Non-pigmented ciliary epithelial cell (primary cell): ENCODE measurements at places on chromosomes 16 and 17.

DNA sequence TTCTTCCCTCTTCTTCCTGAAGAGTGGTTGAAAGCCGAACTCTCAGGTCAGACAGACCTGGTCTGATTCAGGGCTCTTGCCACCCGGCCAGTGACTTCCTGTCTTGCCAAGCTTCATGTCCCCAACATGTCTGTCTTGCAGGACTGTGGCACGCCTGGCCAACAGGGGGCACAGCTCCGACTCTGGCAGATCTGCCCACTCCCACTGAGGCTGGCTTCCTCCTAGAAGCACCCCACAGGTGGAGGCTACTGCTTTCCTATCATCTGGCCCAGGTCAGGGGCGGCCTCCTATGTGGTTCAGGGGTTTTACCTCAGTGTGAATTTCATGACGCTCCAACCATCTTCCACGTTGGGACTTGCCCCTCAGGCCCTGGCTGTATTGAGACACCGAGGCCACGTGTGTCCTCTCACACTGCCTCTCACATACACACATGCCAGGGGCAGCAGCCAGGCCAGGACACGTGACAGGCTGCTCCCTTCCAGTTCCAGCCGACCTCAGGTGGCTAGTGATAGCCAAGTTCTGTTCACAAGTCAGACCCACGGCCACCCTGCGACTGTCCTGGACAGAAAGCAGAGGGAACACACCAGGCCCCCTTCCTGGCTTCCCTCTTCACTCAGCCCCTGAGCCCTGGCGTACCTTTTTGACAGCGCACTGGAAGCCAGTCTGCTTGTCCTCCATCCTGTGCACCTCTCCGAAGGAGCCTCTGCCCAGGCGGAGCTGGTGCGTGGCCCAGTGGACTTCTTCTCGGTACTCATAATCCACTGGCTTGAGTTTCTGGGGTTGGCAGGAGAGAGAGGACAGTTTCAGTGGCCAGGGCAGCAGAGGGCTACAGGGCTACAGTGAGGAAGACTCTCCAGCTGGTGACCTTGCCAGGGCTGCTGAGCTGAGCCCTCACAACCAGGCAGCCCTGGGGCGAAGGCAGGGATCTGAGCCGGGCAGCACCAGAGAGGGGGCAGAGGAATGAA lies 22.6 kb upstream of the SPATA32 start:
- DNase-seq: no peak

DNA sequence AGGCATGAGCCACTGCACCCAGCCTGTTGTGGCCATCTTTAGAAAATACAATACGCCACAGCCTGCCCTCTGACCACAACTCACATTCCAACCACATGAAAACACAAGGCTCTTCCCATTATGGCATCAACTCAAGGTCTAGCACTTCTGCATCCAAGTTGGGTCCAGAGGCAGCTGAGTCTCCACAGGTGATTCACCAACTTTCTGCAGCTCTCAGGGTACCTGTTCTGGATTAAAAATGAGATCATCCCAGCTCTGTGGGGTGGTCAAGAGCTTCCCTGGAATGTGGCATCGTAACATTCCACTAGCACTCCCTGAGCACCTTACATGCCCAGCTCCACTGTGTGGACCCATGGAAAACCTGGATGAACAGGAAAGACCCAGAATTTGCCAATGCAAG lies 9.9 kb upstream of the GUCY2D start:
- DNase-seq: peak; percentile 24

DNA sequence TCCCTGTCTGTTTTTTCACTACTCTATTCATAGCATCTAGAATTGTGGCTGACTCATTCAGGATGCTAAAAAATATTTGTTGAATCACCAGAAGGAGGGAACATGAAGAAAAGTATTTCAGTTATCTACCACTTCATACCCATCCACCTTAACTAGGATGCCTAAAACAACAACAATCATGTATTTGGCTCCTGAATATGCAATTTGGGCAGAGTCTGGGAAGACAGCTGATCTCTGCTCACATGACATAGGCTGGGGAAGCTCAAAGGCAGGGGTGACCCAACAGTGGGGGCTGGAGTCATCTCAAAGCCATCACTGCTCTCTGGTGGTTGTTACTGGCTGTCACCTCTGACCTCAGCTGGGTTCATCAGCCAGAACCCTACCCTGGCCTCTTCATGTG lies 80.1 kb upstream of the RPL38 start:
- no peak for DNase-seq

GRCh38 chr17:43875476-43876147 lies 28.6 kb downstream of the CD300LG start:
- DNase-seq: no peak

GRCh38 chr17:10758062-10758461 lies 28.2 kb upstream of the TMEM220 start:
- DNase-seq: no peak

GRCh38 chr17:284676-285355 lies 67.8 kb downstream of the RPH3AL start:
- no peak for DNase-seq

GRCh38 chr17:80523956-80524712 lies 20.5 kb upstream of the RPTOR start:
- DNase-seq: no peak

- DNase-seq: no peak
These were observed 68.3 kb downstream of the KANSL1 start for GRCh38 chr17:46124695-46125592.

- DNase-seq: no peak
These were observed 3.5 kb downstream of the FOXJ1 start for GRCh38 chr17:76137351-76138233.

- no peak for DNase-seq
These were observed 16.5 kb downstream of the TBX2 start for GRCh38 chr17:61416211-61416539.

GRCh38 chr16:57778658-57779057 lies 23.6 kb downstream of the KIFC3 start:
- no peak for DNase-seq

DNA sequence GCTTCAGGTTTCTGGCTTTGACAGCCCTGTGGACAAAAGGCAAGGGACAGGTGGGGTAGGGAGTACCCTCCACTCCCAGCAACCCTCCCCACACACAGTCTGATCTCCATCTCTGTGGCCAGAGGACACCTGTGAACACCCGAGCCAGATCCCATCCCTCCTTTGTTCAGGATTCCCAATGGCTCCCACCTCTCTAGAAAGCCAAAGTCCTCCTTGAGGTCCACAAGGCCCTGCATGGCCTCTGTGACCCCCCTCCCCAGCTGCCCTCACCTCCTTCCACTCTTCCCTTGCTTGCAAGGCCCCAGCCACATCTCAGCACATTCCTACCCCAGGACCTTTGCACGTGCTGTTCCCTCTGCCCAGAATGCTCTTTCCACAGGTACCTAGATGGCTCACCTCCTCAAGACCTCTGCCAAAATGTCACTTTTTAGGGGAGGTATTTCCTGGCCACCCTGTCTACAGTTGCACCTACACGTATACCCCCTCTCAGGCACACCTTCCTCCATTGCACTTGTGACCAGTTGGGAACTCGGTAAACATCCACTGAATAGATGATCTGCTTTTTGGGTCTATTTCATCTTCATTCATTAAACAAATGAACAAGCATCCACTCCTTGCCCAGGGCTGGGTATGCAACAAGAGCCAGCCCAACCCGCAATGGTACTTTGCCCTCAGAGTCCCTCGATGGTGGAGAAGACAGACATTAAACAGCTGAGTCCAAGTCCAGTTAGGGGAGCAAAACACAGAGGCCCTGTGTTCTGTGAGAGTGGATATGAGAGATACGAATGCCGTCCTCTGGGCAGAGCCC lies 107.0 kb downstream of the CRLF3 start:
- DNase-seq: no peak

- DNase-seq: no peak
These were observed 137.1 kb downstream of the CYB561 start for GRCh38 chr17:63309021-63309420.

DNA sequence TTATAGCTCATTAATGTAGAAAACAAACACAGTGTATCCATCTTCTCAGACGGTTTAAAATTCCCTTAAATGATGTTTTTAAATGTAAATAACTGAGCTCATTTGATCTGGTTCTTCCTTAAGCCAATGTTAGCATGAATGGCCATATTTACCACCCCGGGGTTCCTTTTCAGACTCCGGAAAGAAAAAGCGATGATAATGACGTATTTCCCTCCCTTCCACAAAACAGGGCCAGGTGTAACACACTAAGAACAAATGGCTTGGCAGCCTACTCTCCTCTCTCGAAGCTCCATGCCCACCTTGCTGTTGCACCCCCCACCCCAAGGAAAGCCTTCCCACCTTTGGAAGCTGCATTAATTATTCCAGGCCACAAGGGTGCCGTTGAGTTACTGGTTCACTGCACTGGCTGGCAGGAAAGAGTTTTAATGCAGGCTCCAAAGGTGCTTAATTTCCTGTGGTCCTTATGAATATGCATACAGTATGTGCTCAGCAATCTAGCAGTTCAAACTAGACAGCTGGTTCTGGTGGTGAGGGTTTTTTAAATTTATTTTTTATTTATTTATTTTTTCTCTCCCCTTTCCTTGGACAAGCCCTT lies 378.9 kb downstream of the WWOX start:
- DNase-seq: no peak

DNA sequence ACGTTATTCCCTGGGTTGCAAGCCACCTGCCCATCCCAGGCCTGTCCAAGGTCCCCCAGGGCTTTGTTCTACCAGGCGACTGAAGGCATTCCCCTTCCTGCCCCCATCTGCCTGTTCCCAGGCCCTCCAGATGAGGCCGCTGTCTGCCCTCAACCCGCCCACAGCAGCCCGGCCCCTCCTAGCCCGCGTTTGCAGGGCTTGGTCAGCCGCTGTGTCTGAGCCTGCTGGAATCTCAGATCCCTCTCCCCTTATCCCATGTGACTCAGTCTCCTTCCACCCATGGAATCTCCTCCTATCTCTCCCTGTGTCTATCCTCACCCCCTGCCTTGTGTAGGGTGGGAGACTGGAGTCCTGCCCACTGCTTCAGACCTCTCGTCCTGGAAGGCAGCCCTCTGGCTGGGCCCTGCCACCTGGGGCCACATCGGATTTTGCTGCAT lies 186.0 kb upstream of the TNRC6C start:
- no peak for DNase-seq

GRCh38 chr16:74931445-74931844 lies 53.5 kb downstream of the WDR59 start:
- no peak for DNase-seq

DNA sequence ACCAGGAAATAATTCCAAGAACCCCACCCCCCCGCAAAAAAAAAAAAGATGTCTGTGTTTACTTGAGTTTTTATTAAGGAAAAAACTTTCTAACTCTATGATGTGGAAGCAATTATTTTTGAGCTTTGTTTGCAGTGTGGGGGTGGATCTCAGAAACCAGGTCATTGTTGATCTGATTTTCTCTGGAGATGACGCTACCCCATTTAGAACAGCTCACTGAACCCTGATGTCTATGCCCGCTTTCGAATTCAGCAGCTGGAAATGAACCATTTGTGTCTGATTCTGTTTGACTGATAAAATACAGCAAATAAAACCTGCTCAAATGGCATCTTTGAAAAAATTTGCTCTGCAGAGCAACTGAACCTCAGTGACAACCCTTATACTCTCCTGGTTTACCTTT lies 368.6 kb downstream of the GRIN2A start:
- DNase-seq: no peak

GRCh38 chr17:57939797-57940196 lies 15.4 kb downstream of the CUEDC1 start:
- no peak for DNase-seq

- DNase-seq: peak; percentile 60
These were observed 1.9 kb upstream of the CAPN15 start for GRCh38 chr16:525520-526180.

GRCh38 chr17:19461116-19461515 lies 50.1 kb downstream of the RNF112 start:
- DNase-seq: no peak

- DNase-seq: no peak
These were observed 59.8 kb downstream of the NCOR1 start for GRCh38 chr17:16155536-16155935.

DNA sequence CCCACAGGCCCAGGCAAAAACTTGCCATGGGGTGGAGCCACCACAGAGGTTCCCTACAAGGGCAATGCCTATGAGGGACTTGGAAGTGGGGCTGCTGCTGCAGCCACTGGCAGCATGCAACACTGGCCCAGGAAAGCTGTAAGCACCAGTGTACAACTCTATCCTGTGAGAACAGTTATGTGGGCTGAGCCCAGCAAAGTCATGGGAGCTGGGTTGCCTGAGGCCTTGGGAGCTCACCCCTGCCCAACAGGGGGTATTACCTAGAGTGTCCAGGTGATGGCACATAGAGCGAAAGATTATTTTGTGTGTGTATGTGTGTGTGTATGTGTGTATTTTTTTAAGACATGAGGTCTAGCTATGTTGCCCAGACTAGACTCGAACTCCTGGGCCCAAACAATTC lies 57.0 kb downstream of the TANC2 start:
- DNase-seq: no peak

DNA sequence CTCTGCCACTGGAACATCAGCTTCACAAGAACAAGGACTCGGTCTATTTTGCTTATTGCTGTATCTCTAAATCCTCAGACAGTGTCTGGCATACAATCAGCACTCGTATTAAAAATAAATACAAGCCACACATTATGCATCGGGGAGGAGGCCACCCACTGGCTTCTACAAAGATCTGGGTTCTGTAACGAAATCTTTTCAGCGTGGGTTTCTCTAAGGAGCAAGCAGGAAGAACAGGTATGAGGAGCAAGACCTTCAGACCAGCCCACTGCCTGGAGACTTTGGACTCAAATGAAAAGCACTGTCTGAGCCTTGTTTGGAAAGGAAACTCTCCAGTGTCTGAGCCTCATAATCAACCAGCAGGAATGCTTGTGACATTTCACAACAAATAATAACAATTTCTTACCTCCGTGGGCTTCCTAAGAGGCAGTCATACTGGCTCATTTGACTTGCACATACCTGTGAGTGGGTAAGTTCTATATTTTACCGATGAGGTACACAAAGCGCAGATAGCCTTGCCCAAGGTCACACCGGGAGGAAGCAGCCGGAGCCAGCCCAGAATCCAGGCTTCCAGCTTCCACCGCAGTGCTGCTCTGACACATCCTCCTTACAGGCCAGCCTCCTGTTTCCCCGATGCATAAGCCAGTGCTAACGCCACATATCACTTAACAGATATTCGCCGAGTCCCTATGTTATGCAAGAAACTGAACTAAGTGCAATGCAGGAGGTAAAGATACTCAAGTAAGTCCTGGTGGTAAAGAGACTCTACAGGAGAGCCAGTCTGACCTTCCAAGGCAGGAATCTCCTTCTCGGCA lies 118.6 kb upstream of the TNRC6C start:
- DNase-seq: no peak

- no peak for DNase-seq
These were observed 160.3 kb downstream of the PCTP start for GRCh38 chr17:55911186-55911585.
